ENCODE measurements at places on chromosomes 11 and 22. TPM values are rescaled to one million over a fixed set of nuclear protein-coding genes. Genes with fewer than 3 reads are reported as not detected.
A peak's percentile ranks its signal among the peaks of the same experiment; 100 is the strongest.

The UPB1 gene
- not detected for total RNA-seq

The CCDC116 gene
- total RNA-seq: 0.78 TPM

The GRAP2 gene
- not detected for total RNA-seq

The PARVB gene
- total RNA-seq: 5.4 TPM

The SCO2 gene
- not detected for total RNA-seq

The ALDH3B1 gene
- 4.7 TPM for total RNA-seq

The CDC42BPG gene
- 0.68 TPM for total RNA-seq

The DEFB131B gene
- not detected for total RNA-seq

The SLC43A3 gene
- 14.9 TPM for total RNA-seq

The TSGA10IP gene
- not detected for total RNA-seq

The APOBEC3F gene
- total RNA-seq: 9.9 TPM

The CRYBA4 gene
- total RNA-seq: not detected

GRCh38 chr22:20523086-20523983 lies 15.9 kb downstream of the MED15 start:
- no peaks in the 10 kb centered on the region for H3K27me3 ChIP-seq
- peak overlapping the region; percentile 87 for H3K27ac ChIP-seq
- H3K4me1 ChIP-seq: peaks cover 56% of the 10 kb centered on the region
- peaks cover 22% of the 10 kb centered on the region for H3K36me3 ChIP-seq
- no peak overlapping the region for H3K4me3 ChIP-seq

DNA sequence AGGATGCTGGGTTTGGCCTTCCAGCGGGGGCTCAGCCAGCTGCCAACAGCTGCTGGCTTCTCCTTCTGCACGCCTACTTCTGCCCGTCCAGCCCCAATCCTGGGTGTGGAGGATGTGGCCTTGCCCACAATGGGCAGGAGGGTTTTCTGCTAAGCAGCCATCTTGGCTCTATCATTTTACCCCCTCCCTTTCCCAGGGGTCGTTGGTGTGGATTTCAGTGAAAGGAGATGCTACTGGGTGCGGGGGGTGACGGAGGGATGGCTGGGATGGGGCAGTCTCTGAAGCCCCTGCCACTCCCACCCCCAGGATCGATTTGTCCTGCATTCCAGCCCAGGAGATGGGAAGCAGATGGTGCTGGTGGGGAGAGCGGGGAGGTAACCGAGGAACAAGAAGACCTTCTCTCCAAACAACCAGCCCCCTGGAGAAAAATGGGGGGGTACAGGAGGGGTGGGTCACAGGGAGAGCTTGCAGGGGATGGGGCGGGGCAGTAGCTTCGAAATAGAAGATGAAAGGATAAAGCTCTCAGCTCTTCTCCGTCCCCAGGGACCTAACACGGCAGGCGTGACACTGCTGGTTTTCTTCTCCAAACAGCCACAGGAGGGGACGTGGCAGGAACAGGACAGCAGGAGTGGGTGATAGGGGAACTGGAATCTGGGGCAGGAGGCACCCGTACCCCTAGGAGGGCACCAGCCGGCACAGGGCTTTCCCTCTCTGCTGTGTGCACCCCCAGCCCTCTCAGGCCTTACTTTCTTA lies 68.9 kb downstream of the NECTIN1 start:
- H3K27me3 ChIP-seq: no peaks in the 10 kb centered on the region
- H3K4me3 ChIP-seq: no peak overlapping the region
- no peak overlapping the region for H3K27ac ChIP-seq
- no peak for DNase-seq
- no peaks in the 10 kb centered on the region for H3K36me3 ChIP-seq
- H3K4me1 ChIP-seq: peaks cover 9% of the 10 kb centered on the region

- no peaks in the 10 kb centered on the region for H3K36me3 ChIP-seq
- H3K4me1 ChIP-seq: no peaks in the 10 kb centered on the region
- no peak overlapping the region for H3K27ac ChIP-seq
- no peak overlapping the region for H3K4me3 ChIP-seq
- DNase-seq: no peak
Observed at GRCh38 chr11:63277345-63277943, 34.0 kb upstream of the SLC22A25 start.

- DNase-seq: peak; percentile 62
- no peaks in the 10 kb centered on the region for H3K36me3 ChIP-seq
- H3K27ac ChIP-seq: no peak overlapping the region
- no peaks in the 10 kb centered on the region for H3K4me1 ChIP-seq
Observed at GRCh38 chr22:48891688-48892577, 935.7 kb downstream of the BRD1 start.

GRCh38 chr11:72295471-72295870 lies 51.5 kb upstream of the PHOX2A start:
- no peak overlapping the region for H3K27ac ChIP-seq
- H3K4me1 ChIP-seq: no peaks in the 10 kb centered on the region
- peaks cover 18% of the 10 kb centered on the region for H3K36me3 ChIP-seq
- no peak overlapping the region for H3K4me3 ChIP-seq
- no peak for DNase-seq

DNA sequence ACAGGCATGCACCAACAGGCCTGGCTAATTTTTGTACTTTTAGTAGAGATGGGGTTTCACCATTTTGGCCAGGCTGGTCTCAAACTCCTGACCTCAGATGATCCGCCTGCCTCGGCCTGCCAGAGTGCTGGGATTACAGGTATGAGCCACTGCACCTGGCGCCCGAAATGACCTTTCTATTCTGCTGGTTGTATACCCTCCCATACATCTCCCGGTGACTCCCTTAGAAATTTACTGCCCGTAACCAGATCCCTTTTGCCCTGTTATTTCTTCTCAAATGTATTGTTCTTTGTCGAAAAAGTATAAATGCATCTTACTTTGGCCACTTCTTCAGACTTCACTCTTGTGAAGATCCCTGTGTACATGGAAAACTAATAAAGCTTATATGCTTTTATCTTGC lies 22.0 kb downstream of the MCHR1 start:
- no peak overlapping the region for H3K4me3 ChIP-seq
- peaks cover 4% of the 10 kb centered on the region for H3K4me1 ChIP-seq
- no peak overlapping the region for H3K27ac ChIP-seq
- peaks cover 11% of the 10 kb centered on the region for H3K27me3 ChIP-seq

- H3K4me3 ChIP-seq: no peak overlapping the region
- peaks cover 32% of the 10 kb centered on the region for H3K4me1 ChIP-seq
- no peak for DNase-seq
- peaks cover 3% of the 10 kb centered on the region for H3K27me3 ChIP-seq
- H3K36me3 ChIP-seq: no peaks in the 10 kb centered on the region
- peak overlapping the region; percentile 57 for H3K27ac ChIP-seq
Observed at GRCh38 chr22:42439821-42440674, 7.8 kb upstream of the NFAM1 start.

DNA sequence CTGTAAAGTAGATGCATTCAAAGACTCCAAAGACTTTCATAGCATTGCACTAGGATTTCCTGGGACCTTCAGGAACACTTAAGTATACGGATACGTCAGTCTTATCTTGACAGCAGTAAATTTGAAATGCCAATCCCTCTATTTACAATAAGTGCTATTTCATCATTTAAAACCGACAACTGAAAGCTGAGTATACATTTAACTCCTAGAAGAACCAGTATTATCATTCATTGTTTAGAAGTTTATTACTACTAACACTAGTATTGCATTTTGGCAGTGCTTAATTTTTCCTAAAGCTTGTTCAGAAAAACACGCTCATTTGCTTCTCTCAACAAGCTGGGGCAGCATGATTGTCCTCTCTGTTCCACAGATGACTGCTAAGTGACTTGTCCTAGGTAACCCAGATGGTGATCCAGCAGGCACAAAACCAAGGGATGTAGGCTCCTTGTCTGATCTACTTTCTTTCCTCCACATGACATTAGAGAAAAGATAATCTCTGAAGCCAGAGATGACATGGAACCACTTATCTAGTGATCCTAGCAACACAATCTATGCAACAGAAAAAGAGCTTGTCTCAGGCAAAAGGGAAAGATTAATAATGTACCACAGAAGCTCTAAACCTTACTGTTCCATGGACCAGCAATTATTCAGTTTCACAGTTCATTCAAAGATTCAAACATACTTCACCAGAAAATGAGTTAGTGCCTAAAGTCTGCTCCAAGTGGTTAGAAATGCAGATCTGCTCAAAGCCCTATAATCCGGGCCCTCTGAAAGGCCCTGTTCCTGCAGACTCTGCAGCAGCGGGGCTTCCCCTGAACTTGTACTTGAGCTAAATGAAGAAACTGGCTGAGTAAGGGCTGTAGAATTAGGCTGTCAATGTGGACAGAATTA lies 5.2 kb downstream of the MAML2 start:
- H3K4me3 ChIP-seq: peak overlapping the region; percentile 98
- DNase-seq: no peak
- peaks cover 17% of the 10 kb centered on the region for H3K36me3 ChIP-seq

DNA sequence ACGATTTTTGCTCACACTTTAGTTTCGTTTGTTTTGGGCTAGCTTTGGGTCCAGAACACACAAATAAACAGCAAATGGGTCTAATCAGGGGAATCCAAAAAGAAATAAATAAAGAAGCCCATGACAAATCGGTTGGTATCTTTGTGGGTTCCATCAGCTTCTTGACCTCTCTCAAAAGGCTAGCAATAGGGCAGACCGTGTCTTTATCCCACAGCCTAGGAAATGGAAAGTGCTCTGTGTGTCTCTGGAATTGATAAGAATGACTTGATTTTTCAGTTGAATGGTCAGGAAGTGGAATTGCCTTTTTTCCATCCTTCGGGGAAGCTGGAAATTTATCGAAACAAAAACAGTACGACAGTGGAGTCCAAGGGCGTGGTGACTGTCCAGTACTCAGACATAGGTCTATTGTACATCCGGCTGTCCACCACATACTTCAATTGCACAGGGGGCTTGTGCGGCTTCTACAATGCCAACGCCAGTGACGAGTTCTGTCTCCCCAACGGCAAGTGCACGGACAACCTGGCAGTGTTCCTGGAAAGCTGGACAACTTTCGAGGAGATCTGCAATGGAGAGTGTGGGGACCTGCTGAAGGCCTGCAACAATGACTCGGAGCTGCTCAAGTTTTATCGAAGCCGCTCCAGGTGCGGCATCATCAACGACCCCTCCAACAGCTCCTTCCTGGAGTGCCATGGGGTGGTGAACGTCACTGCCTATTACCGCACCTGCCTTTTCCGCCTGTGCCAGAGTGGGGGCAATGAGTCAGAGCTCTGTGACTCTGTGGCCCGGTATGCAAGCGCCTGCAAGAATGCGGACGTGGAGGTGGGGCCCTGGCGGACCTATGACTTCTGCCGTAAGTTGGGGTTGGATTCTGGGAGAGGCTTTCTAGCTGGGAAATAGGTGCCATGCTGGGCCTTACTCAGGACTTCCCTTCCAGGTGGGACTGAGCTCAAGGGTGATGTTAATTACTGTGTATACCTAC lies 28.6 kb downstream of the TECTA start:
- no peaks in the 10 kb centered on the region for H3K36me3 ChIP-seq
- no peak for DNase-seq
- H3K4me1 ChIP-seq: no peaks in the 10 kb centered on the region
- H3K27me3 ChIP-seq: no peaks in the 10 kb centered on the region
- no peak overlapping the region for H3K27ac ChIP-seq
- no peak overlapping the region for H3K4me3 ChIP-seq

- no peaks in the 10 kb centered on the region for H3K36me3 ChIP-seq
- no peak for DNase-seq
- peaks cover 2% of the 10 kb centered on the region for H3K4me1 ChIP-seq
- no peak overlapping the region for H3K27ac ChIP-seq
- H3K4me3 ChIP-seq: no peak overlapping the region
- H3K27me3 ChIP-seq: peaks cover 23% of the 10 kb centered on the region
Observed at GRCh38 chr22:23130697-23131096, 11.1 kb downstream of the RSPH14 start.

DNA sequence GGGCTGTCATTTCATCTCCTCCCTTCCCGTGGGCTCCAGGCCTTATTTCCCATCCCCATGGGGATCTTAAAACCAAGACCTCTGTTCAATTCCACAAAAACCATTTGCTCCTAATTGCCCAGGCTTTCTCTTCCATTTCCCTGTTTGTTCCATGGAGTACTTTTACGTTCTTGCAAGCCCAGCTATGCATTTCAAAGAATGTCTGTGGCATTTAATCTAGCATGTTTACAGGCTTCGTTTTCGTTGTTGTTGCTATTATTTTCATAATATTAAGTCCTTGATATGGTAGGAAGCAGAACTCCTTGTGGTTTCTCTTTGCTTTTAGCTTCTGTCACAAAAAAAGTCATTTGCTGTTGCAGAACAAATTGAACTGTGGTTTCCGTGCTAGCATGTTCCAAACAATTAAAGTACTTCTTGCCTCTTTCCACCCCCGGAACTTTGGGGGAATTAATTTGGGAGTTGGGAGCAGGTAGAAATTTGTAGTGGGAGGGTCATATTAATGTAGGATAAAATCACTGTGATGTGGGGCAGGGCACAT lies 68.1 kb upstream of the SLC22A12 start:
- no peak overlapping the region for H3K27ac ChIP-seq
- H3K4me1 ChIP-seq: no peaks in the 10 kb centered on the region
- no peak for DNase-seq

DNA sequence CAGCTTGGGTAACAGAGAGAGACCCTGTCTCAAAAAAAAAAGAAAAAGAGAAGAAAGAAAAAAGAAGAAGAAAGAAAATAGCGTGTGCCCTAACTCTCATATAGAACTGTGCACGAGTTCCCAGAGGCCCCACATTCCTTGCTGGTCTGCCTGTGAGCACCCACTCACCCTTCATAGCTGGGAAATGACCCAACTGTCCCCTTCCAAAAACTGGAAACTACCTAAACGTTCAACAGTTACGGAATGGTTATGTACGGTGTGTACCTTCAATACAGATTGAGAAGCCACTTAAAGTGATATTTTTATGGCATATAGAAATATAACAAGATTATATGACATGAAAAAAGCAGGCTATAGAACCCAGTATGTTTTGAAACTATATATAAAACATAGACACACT lies 82.0 kb downstream of the PARVA start:
- peaks cover 71% of the 10 kb centered on the region for H3K4me1 ChIP-seq
- H3K27ac ChIP-seq: peak overlapping the region; percentile 77
- DNase-seq: no peak
- H3K36me3 ChIP-seq: peaks cover 4% of the 10 kb centered on the region
- H3K27me3 ChIP-seq: no peaks in the 10 kb centered on the region

GRCh38 chr22:28882545-28882877 lies 861 bp upstream of the ZNRF3 start:
- peak overlapping the region; percentile 11 for H3K27ac ChIP-seq
- DNase-seq: no peak
- peaks cover 3% of the 10 kb centered on the region for H3K36me3 ChIP-seq
- peaks cover 3% of the 10 kb centered on the region for H3K27me3 ChIP-seq

GRCh38 chr22:47781427-47782111 lies 1019.1 kb downstream of the TBC1D22A start:
- no peak overlapping the region for H3K4me3 ChIP-seq
- H3K27ac ChIP-seq: no peak overlapping the region
- DNase-seq: no peak
- H3K27me3 ChIP-seq: no peaks in the 10 kb centered on the region

Measured in osteocyte (in vitro differentiated cells).